ENCODE measurements at places on chromosomes 4 and X.

- no peak for DNase-seq
Observed at GRCh38 chrX:102085706-102086105, 39.8 kb upstream of the TCEAL2 start.

GRCh38 chr4:136484996-136485395, 1047.3 kb downstream of the PCDH18 start:
- no peak for DNase-seq

DNA sequence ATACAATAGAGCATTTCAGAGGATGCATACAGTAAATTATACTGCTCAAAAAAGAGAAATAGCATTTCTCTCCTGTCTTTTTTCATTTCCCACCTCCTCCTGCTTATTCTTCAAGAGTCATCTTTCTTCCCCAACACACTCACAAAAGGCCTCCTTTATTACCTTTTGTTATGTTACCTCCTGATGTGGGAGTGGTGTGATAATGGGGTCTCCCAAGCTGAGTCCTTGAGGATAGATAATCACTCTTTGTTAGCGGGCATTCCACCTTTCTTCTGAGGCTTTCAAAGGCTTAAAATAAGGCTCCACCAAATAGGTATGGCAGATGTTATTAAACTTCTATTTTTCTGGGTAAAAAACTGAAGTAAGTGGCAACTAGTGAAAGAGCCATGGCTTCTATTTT, 159.8 kb downstream of the CPEB2 start:
- no peak for DNase-seq

DNA sequence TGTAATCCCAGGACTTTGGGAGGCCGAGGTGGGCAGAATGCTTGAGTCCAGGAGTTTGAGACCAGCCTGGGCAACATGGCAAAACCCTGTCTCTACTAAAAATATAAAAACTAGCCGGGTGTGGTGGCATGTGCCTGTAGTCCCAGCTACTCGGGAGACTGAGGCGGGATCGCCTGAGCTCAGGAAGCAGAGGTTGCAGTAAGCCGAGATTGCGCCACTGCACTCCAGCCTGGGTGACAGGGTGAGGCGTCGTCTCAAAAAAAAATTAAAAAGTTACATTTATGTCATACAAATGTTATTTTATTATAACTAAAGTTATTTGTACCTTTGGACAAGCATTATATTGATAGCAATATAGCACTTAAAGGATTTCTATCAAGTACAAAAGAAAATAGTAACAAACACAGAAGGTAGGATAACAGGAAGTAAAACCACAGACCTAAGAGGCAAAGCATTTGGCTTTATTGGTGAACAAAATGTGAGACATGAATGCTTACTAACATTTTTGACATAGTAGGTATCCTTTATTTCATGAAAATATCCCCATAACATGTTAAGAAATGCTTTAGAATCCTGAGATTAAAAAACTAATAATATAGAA, 51.5 kb downstream of the TMEM165 start:
- DNase-seq, result no peak

- no peak for DNase-seq
Observed at GRCh38 chr4:76233967-76234678, 17.4 kb upstream of the FAM47E start.

- no peak for DNase-seq
Observed at GRCh38 chr4:75895744-75896314, 6.4 kb downstream of the PPEF2 start.

- DNase-seq, result no peak
Observed at GRCh38 chrX:16140983-16141382, 17.6 kb downstream of the GRPR start.

DNA sequence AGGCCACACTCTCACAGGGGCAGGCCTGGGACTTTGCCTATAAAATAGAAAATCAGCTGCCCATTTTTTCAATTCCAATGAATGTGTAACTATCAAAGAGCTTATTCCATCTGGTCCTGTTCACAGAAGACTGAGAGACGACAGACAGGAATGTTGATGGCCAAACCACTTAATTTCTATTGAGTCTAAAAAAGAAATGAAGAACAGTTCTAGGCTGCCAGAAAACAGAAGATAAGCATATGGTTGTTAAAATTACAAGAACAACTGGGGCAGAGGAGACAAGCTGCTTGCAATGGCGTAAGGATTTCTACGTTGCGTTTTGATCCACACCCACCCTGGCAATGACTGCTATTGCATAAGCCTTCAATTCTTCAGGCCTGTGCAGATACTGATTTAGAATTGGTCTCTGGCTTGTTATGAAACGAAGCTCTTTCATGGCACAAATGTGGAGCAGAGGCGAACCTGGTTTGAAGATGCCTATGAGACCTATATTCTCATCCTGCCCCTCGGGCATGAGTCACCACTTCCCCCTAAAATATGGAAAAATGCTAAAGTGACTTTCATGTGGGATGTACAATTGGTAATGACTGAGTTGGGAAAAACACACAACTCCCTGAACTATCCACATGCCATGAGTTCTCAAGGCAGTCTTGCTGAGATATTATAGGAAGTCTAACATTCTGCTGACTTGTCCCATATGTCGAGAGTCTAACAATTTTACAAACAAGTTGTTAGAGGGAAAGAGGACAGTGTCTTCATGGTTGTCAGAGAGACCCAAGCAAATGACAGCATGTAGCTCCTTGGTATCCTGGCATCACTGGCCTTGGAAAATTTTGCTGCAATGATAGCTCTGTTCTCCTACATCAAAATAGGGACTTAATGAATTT, 37.9 kb upstream of the SORBS2 start:
- DNase-seq, result no peak

DNA sequence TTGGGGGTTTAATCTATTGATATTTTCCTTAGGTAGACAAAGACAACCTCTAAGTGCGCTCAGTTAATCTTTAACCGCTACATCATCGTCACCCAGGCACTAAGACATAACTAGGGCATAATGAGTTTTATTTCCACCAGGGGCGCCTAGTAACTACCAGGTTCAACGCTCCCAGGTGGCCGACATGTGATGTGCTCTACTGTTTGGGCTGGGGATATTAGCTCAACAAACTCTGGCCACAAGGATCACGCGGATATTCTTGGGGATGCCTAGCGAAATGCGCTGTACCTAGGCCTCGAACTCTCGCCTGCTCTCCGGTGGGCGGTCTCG, 915 bp upstream of the RAB33B start:
- DNase-seq, result no peak

DNA sequence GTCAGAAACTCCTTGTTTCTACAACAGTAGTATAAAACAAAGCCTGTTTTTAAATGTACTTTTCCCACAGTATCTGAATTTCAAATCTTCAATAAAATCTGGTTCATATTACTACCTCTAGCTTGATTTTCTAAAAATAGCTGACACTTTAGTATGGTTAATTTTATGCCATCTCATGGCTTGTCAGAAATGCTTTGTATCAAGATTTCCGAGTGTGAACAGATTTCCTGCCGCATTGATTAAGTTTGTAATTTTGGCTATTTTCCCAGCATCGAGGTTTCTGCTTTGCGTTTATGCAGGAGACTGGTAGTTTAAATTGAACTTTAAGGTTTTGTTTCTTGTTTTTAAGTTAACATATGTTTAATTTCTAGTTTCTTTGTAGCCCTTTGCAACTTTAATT, 44.2 kb downstream of the CLCN3 start:
- no peak for DNase-seq

DNA sequence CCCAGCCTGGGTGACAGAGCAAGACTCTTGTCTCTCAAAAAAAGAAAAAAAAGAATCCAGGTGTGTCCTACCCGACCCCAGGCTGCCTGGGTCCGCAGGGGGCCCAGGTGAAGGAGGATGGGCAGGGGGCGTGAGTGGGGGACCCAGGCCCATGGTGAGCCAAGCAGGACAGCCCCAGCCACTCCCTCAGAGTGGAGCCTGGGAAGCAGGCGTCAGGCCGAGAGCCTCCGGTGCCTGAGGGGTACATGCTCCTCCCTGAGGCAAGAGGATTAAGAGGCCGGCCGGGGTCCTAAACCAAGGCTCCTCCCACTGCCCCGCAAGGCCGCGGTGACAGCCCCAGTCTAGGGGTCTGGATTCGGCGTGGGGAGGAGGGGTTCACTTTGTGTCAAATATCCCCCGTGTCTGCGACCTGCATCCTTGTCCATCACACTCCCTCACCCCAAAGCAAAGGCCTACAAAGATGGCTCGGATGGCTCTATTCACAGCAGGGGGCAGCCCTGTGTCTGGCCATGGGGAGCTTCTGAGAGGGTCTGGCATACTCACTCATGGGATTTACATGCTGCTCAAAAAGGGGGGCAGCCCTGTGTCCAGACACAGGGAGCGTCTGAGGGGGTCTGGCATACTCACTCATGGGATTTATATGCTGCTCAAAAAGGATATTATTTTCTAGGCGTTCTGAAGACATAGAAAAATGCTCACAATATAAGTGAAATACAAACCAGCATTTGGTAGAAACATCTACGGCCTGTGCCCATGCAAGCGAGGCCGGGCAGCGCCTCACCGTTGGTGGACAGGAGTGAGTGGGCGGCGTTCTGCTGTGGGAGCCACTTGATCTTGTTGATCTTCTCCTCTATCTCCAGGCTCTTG, 94.6 kb downstream of the PPP2R2C start:
- DNase-seq, result no peak

GRCh38 chr4:87153078-87153870, 67.1 kb downstream of the KLHL8 start:
- DNase-seq, result no peak

- no peak for DNase-seq
Observed at GRCh38 chr4:112327965-112328733, 31.0 kb downstream of the ALPK1 start.

DNA sequence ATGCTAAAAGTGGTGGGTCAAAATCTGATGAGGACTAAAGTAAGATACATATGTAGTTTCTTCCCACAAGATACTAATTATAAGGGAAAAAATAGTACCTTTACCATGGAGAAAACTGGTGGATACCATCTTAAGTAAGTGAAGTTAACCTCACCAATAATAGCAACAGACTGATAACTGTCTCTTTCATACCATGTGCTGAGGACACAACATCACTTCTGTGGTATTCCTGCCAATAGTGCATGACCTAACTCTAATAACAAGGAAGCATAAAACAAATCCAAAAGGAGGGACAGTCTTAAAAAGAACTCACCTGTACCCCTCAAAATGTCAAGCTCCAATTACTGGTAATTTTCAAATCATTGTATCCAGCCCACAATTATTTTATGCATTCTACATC, 8.8 kb downstream of the UFSP2 start:
- DNase-seq, result no peak

GRCh38 chrX:107766470-107767150, 9.0 kb downstream of the TSC22D3 start:
- DNase-seq, result no peak

DNA sequence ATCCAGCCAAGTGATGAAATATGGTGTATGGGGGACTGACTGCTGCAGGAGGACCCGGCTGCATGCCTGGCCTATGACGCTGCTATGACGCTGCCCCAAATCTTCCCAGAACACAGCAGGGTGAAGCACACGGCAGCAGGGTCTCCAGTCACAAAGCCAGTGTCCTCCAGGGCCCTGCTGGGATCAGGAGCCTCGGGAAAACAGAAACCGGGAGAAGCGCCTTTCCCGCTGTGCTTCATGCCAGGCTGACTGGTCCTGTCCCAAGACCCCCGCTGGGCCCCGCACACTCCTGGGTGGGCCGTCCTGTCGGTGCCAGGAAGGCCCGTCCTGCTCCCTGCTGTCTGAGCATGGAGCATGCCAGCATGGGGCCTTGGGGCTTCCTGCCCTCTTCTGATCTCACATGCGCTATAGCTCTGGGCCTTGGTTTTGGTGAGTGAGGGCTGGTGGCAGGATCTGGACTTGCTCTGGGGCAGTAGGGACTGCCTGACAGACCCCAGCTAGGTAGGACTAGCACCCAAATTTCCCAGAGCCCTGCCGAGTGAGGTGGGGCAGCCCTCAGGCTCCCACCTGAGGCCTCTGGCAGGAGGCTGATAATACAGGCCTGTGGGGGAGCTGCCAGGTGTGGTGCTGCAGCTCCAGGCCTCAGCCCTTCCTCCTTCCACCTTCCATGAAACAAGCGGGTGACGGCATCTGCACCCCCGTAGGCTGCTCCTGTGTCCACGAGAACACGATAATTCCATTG, 64.0 kb downstream of the ACOX3 start:
- DNase-seq, result no peak

DNA sequence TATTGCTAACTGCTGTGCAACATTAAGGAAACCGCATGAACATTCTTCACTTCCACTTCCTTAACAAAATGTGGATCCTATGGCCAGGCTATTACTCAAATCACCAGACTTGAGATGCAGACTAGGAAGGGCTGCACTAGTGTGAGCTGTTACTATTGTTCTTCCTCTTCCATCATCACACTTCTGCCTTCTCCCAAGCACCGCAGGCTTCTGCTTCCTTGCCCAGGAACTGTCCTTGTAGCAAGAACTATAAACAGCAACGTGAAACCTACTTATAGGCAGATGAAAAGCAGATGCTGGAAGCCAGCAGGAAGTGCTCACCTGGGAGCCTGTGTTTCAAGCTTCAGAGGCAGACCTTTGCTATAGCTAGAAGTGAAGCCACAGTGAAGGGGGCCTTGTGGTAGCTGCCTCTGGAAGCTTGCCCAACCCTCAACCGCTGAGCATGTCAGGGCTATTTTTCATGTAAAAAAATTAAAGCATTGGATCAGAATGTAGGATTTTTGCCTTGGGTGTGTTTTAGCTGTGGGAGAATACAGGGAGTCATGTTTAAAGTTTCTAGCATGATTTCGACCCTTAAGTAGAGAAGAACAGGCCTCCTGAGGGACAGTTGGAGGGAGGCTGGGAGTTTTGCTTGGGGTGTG, 43.9 kb downstream of the CLNK start:
- DNase-seq, result no peak

GRCh38 chr4:87977521-87978278, 2.2 kb downstream of the SPP1 start:
- no peak for DNase-seq

DNA sequence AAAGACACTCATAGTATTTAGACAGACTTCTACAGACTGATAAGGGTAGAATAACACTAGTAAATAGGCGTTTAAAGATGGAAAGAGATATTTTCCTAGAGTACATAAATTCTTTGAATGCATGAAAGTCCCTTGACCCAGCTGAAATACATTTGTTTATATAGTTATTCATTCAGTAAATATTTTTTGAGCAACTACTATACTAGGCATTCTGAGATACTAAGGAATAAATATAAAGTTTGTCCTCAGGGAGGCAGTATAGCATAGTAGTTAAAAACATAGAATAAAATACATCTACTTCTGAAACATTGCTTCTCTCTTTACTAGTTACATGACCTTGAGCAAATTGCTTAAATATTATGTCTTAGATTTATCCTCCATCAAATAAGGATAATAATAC, 27.4 kb downstream of the HMGN5 start:
- DNase-seq, result no peak

GRCh38 chr4:72076562-72076961, 44.8 kb downstream of the NPFFR2 start:
- DNase-seq, result no peak

- peak; percentile 58 for DNase-seq
Observed at GRCh38 chr4:55345980-55346850, at the start of gene SRD5A3. Gene SRD5A3, plus strand, starts transcription at chr4:55346242. Its CDS starts 95 bp downstream, at chr4:55346337.

DNA sequence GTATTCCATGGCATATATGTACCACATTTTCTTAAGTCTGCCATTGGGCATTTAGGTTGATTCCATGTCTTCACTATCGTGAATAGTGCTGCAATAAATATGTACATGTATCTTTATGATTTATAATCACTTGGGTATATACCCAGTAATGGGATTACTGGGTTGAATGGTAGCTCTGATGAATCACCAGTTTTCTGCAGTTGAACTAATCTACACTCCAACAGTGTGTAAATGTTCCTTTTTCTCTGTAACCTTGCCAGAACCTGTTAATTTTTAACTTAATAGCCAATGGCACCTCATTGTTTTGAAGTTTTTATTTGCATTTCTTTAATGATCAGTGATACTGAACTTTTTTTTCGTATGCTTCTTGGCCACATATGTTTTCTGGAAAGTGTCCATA, 152.5 kb downstream of the CCNG2 start:
- no peak for DNase-seq

Data from stimulated activated CD8-positive, alpha-beta memory T cell treated with anti-CD3 and anti-CD28 coated beads, Interleukin-4, amount 100 ng/mL, for 4 hours (primary cell).